ENCODE measurements at places on chromosomes 4 and X. TPM values are rescaled to one million over a fixed set of nuclear protein-coding genes. Genes with fewer than 3 reads are reported as not detected.

DNA sequence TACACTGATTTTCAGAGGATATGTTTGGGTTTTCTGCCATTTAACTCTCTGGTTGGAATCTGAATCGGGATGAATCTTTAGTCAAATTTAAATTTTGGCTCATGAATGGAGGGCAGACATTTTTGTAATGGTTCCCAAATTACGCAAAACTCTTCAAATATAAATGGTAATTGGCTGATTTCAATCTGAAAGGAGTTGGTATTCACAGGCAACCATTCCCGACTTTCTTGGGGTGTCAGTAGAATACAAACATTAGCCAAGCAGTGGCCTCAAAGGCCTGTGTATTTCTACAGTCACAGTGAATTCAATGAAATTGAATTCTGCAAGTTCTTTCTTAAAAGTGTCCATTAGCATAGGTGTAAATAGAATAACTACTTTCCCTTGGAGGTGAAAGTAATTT lies 668.8 kb upstream of the PRKX start:
- DNase-seq, result no peak

DNA sequence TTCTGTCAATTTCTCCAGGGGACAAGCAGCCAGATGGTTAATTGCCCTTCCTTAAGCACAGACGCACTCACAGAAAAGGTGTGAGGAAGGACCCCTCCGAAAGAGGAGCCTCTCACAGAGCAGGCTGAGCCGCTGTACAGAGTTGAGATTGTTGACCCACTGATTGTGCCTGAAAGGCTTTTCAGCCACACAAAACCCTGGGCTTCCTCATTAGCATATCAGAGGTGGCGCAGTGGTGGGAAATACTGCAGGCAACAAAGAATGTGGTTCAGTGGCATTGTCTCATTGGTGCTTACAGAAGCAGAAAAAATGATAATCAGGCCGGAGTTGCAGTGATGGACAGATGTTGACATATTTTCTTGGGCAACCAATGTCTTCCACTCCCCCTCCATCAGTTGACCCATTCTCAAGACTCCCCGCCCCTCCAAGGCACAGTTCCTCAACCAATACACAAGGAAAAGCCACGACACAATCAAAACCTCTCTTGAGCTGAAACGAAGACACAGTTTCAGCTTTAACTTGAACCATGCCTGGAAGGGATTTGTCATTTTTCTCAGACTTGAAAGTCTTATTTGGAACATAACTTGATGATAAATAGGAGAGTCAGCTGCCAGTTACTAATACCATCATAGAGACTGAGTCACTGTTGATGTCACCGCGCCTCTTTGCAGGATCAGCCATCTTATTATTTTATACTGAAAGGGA lies 53.1 kb downstream of the ATXN3L start:
- no peak for DNase-seq

DNA sequence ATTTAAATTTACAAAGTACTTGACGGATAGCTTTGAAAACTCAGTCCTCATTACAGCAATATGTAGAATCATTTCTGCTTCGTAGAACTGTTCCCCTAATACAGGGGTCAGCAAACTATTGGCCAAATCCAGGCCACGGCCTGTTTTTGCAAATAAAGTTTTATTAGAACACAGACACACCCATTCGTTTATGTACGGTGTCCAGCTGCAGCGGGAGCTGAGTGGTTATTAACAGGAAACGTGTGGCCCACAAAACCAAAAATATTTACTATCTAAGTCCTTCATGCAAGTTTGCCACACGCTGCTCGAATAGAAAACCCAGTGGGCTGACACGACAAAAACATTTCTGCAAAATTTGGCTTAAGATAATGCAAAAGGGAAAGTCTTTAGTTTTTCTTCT lies 146.5 kb downstream of the AFAP1 start:
- DNase-seq, result no peak

DNA sequence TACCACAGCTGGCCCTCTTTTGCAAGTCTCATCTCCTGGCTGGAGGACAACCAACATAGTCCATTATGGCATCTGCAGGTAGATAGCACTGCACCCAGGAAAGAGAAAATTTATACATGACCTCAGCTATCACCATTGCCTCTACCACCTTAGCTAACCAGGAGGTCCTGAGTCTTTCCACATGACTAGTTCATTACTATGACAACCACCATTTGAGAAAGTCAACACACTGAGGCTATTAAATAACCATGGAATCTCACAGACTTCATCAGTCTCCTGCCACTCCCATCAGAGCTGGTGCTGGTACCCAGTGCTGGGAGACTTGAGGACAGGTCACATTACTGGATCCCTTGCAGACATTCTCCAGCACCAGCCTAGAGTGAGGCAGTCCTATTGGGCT lies 285.9 kb downstream of the GBA3 start:
- no peak for DNase-seq

GRCh38 chr4:6869944-6870343 lies 39.7 kb upstream of the TBC1D14 start:
- no peak for DNase-seq

Gene ZNF732
- polyA plus RNA-seq, result not detected

Measured in BJ (cell line).